Stimulated activated CD8-positive, alpha-beta memory T cell treated with anti-CD3 and anti-CD28 coated beads, Interleukin-7, amount 100 ng/mL, for 1 hour (primary cell): ENCODE measurements at places on chromosomes 1 and 21.
A peak's percentile ranks its signal among the peaks of the same experiment; 100 is the strongest.

DNA sequence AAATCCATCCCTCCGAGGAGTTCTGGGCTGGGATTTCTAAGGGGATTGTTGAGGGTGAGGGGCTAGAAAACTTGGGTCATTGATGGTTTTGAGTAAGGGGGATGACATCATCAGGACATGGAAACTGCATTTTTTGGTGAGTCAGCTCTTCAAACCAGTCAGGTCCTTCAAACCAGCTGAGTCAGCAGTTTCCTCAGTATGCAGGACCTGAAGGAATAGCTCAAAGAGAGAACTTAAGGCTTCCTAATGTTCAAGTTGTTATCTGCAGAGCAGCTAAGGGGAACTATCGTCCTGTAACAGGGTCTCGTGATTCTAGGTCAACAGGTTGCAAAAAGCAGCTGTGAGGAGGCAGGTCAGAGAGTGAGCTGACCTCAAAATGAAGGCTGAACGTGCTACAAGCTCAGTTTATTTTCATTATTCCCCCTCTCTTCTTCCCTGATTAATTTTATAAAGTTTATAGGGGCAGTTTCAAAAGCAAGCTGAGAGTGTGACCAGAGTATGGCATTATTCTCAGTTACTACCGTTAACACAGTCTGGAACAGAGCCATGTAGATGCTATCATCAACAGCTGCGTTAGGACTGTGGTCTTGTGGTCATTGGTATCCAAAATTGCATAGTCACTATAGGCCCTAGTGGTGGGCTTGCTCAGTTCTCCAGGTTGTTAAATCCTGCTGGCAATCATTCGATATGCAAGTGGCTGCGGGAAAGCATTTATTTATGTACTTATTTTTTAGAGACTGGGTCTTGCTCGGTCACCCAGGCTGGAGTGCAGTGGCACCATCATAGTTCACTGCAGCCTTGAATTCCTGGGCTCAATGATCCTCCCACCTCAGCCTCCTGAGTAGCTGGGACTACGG is 10.7 kb upstream of the SDC3 start:
- no peak for DNase-seq

- DNase-seq, result no peak
Measured at GRCh38 chr21:44083631-44084291, 23.4 kb upstream of the PWP2 start.

DNA sequence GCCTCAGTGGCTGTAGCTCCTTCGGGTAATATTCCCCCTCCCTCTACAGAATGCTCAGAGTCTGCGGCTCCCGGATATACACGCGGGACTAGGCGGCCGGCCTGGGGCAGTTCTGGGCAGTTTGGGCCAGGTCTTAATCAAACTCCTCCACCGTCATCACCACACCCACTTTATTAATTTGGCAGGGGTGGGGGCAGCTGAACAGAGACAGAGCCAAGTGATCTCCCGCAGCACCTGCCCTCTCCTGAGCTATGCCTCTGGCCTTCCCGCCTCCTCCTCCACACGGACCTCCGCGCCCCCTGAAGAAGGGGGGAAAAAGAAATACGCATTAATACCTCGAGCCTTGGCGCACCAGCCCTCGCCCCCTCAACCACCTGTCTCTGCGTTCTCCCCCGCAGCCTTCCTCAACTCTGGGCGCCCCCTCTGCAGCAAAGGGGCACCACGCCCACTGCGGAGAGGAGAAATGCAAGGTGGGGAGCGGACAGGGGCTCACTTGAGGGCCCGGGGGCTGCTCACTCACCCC is 42.6 kb downstream of the CD34 start:
- DNase-seq, result no peak

DNA sequence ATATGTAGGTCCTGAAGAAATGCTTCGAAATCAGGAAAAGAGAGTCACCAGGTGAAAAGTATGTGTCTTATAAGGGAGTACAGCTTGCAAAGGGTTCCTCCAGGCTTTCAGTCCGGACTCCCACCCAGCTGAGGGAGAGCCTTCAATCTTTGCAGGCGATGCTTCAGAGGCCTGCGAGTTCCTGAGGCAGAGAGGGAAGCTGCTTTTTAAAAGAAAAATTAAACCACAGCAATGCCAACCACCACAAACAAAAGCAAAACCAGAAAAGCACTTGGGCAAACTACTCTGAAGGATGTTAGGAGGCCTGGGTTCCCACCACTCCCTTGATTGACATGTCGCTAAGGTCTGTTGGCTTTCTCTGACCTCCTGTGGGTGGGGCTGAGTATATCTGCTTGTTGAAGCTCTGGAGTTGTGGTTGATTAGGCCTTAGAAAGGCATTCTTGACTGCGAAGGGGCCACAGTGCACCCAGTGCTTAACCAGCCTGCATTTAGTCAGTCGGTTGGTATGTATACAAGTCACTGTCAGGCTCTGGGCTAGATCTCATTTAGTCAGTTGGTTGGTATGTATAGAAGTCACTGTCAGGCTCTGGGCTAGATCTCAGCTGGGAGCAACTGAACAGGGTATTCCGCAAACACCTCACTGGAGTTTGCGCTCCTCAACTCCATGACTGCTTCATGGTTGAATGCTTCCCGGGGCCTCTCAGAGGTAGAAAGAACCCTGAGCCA is 1.2 kb downstream of the NIPAL3 start:
- DNase-seq, result no peak

DNA sequence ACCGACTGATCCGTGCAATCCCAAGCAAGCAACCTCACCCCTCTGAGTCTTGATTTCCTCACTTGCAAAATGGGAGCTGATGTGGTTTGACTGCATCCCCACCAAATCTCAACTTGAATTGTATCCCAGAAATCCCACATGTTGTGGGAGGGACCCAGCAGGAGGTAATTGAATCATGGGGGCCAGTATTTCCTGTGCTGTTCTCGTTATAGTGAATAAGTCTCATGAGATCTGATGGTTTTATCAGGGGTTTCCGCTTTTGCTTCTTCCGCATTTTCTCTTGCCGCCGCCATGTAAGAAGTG is 58.4 kb downstream of the FHAD1 start:
- no peak for DNase-seq

- DNase-seq, result no peak
Measured at GRCh38 chr1:185581020-185581419, 153.2 kb upstream of the HMCN1 start.

DNA sequence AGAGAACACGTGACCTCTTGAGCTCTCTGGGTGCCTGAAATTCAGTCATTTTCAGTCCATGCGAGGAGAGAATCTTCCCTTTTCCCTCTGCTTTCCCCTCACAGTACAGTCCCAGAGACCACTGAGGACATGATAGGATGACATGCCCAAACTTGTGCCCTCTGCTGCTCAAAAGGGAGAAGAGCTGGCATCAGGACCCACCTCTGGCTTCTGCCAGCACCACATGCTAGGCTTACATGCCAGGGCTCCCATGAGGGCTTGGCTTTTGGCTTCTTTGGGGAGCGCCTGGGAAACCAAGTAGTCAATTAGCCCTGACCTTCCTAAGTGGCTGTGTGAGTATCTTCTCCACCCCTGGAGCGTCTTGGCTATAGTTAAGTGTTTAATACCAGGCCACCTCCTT is 13.8 kb upstream of the KCNQ4 start:
- DNase-seq, result no peak

GRCh38 chr1:42756956-42757891 is 9.6 kb downstream of the P3H1 start:
- DNase-seq, result no peak

GRCh38 chr1:175564119-175564518 is 179.3 kb downstream of the TNR start:
- no peak for DNase-seq

- no peak for DNase-seq
Measured at GRCh38 chr1:224781800-224782199, 147.7 kb upstream of the DNAH14 start.

DNA sequence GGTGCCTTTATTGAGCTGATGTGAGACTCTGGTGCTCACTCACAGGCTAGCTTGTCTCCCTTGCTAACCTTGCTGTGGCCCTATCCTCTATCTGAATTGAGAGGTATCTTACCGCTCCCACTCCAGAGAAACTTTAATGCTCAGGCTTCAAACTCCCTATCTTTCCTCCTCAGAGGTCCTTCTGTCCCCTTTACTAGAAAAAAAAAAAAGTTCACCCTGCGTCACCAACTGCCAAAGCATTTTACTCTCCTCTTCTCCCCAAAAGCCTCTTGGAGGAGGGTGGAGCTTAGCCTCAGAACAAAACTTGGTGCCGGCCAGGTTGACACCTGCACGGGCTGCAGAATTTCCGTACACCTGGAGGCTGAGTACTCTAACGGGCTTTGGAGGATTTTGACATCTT is 55.1 kb downstream of the ATP2B4 start:
- DNase-seq, result no peak

- peak; percentile 48 for DNase-seq
Measured at GRCh38 chr1:43414634-43415223, 25.0 kb downstream of the SZT2 start.

- no peak for DNase-seq
Measured at GRCh38 chr1:172450524-172450885, 6.6 kb upstream of the PIGC start.

DNA sequence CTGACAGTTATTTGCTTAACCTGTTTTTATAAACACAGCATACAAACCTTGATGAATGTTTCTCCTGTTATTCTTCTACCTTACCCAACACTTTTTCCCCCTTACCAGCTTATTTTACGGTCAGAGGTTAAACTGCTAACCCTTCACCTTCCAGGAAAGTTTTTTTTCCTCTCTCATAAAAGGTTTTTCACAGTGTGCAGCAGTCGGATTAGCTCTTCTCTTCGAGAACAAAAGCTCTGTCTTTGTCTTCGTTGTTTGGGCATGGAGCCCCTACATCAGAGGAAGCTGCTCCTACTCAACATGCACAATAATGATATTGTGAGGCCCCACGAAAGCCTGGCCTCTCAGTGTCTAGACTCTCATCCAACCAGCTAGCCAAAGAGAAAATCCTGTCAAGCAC is 42.0 kb downstream of the DENND1B start:
- DNase-seq, result no peak
